Stimulated activated CD4-positive, alpha-beta T cell treated with anti-CD3 and anti-CD28 coated beads, Interleukin-12 subunit alpha, Interleukin-12 subunit beta, amount 100 ng/mL, for 4 hours (primary cell): ENCODE measurements at places on chromosomes 2 and 18.

GRCh38 chr2:218289639-218290315 is 2.5 kb downstream of the TMBIM1 start:
- no peak for DNase-seq

- DNase-seq = no peak
Measured at GRCh38 chr2:21146638-21147037, 22.9 kb downstream of the TDRD15 start.

DNA sequence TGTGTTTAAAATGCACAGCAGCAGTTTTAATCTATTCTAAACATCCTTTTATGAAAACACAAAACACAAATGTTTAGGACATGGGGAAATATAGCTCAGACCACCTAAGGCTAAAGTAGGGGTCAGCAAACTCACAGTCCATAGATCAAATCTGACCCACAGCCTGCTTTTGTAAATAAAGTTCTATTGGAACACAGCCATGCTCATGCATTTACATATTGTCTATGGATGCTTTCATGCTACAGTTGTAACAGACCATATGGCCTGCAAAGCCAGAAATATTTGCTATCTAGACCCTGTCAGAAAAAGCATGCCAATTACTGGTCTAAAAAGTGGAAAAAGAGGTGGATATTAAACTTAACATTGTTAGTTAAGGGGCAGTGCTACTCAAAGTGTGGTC is 1105.4 kb upstream of the KLHL29 start:
- no peak for DNase-seq

DNA sequence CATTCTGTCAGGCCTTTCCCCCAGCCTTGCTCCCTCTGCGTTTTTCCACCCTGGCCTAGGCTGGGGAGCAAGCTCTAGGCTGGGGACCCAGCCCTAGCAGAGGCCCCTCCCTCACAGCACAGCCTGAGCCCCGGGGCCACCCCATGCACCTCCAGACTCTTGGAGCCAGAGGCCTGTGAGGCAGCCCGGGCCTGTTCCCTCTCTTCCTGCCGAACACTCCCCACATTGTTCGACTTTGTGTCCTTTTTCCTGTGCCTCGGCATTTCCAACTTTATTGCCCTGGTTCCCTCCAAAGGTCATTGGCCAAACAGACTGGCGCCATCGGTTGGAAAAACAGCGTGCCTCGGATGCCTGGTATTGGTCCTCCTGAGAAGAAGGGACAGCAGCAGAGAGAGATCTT is 79.7 kb downstream of the HS1BP3 start:
- no peak for DNase-seq

- no peak for DNase-seq
Measured at GRCh38 chr2:20365249-20365817, 14.7 kb upstream of the PUM2 start.

- DNase-seq = no peak
Measured at GRCh38 chr2:165967746-165968145, 14.2 kb upstream of the TTC21B start.

- DNase-seq = no peak
Measured at GRCh38 chr2:105903051-105903674, 158.5 kb downstream of the NCK2 start.
